Thymus (tissue), 14 donors: ENCODE measurements at places on chromosomes 2 and 18. TPM values are rescaled to one million over a fixed set of nuclear protein-coding genes. Genes with fewer than 3 reads are reported as not detected.

DNA sequence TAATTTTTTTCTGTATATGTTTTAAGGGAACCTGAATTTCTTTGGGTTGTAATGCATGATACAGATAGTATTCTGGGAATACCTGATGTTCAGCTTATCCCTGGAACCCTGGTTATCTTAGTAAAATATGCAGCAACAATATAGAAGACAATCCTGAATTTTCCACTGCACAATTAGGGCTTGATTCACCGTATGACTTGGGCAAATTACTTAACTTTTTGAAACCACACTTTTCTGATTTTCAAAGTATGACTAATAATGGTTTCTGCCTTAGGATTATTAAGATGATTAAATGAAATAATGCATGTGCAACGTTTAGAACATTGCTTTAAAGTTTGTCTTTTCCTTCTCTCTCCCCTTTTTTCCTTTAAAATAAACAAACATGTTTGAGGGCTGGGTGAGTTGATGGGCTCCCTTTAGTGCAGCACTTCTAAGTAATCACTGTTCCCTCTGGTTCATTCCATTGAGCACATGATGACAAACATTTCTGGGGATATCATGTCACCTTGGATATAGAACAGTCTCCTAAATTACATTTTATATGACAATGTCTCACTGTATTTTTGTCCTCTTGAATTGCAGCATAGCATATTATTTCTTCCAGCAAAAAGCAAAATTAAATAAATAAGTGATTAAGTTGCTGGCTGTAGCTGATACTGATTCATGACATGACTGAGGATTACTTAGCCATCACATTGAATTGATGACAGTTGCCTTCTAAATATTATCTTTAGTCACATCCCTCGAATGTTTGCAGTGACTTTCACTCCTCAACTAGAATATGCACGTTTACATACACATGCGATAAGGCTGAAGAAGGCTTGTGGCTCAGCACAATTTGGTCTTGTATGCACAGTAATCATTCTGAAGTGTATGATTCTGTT lies 254.5 kb downstream of the NEDD4L start:
- DNase-seq, result no peak

DNA sequence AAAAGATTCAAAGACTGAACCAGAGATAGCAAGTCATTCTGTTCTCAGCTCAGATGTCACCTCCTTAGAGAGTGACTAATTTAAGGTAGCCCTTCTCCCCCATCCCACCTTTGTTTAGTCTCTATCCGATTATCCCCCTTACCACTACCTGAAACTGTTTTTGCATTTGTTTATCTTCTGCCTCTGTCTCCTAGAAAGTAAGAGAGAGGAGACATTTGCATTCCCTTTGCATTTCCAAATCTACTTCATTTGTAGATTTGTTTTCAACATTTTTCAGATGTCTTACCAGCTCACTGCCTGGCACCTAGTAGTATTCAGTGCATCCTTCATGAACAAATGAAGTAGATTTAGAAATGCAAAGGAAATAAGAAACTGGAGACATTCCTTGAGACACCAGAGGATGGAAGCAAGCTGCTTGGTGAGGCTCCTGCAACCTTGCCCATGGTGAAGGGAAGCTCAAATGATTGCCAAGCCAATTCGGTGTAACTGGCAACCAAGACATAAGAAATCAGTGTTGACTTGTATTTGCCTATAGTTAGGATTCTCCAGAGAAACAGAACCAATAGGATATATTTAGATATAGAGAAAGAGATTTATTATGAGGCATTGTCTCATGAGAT lies 385.7 kb downstream of the STK39 start:
- no peak for DNase-seq

GRCh38 chr2:168671932-168672331 lies 130.5 kb upstream of the NOSTRIN start:
- DNase-seq, result no peak

GRCh38 chr2:113200236-113200635 lies 26.5 kb downstream of the PSD4 start:
- DNase-seq, result no peak

- DNase-seq, result no peak
Observed at GRCh38 chr2:2192091-2192955, 138.8 kb downstream of the MYT1L start.

The GBX2 gene
- 0.02 TPM for polyA plus RNA-seq

The CFAP221 gene
- polyA plus RNA-seq, result 0.41 TPM
